ENCODE measurements at places on chromosomes 2 and 18. TPM values are rescaled to one million over a fixed set of nuclear protein-coding genes. Genes with fewer than 3 reads are reported as not detected.
A peak's percentile ranks its signal among the peaks of the same experiment; 100 is the strongest.

MC4R gene
- not detected for total RNA-seq

WDR35 gene
- total RNA-seq: 11.5 TPM

RIF1 gene
- 34.5 TPM for total RNA-seq

SPP2 gene
- not detected for total RNA-seq

TMEM182 gene
- 6.5 TPM for total RNA-seq

CYS1 gene
- 3.5 TPM for total RNA-seq

NPHP1 gene
- total RNA-seq: 5.7 TPM

GRCh38 chr2:104312684-104313083 lies 541.2 kb upstream of the POU3F3 start:
- no peak for DNase-seq

DNA sequence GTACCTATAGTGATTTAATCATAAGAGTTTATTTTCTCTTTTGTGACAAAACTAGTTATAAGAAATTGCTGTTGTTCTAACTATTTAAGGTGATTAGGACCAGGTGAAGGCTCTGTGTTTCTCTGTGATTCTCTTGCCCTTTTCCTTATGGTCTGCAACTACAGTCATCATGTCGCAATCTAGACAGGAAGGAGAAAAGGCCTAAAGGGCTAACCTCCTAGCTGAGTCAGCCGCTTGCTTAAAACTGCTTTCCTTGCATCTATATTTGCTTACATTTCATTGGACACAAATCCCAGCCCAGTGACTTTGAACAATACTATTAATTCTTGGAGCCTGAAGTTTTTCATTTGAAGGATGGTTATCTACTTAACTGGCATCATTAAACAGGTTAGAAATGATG lies 93.1 kb downstream of the PIK3C3 start:
- DNase-seq: peak; percentile 86

GRCh38 chr2:230793572-230794359 lies 71.0 kb upstream of the ITM2C start:
- DNase-seq: peak; percentile 97

GRCh38 chr2:3460831-3461800 lies 58.2 kb downstream of the ADI1 start:
- no peak for DNase-seq

DNA sequence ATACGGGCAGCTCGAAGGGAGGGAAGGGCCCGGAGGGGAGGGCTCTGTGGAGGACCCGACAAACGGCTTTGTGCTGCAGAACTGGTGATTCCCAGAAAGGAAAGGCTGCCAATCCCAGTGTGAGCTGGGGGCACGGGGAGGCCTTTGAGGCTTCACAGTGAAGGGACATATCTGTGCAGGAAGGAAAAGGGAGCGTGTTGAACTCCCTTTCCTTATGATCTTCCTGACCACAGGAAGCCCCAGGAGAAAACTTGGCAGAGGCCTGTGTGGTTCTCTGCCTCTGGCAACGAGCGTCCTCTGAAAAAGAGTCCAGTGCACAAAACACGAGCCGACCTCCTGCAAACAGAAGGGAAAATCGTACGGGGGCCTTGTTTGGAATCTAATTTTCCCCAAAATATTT lies 683.5 kb upstream of the SALL3 start:
- no peak for DNase-seq

- no peak for DNase-seq
Measured at GRCh38 chr2:207807516-207807915, 37.8 kb upstream of the FZD5 start.

DNA sequence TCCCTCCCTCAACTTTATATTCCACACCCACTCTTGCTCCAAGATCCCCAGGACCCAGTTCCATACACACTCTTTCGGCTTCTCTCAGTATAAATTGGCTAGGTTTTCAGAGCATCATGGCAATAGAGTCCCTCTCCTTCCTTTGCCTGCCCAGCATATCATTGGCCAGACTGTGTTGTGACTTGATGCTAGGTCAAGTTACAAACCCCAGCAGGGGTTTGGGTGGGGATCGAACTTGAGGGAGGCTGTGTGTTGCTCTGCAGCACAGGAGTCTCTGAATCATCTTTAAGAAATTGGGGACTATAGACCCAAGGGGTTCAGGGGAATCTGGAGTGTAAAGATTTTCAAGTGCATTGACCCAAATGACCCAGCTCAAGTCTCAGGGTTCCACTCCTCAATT lies 477.5 kb upstream of the MEIS1 start:
- DNase-seq: no peak

- DNase-seq: peak; percentile 58
Measured at GRCh38 chr2:169462896-169463695, 16.2 kb upstream of the BBS5 start.

GRCh38 chr18:1998121-1998520 lies 573.2 kb downstream of the METTL4 start:
- DNase-seq: peak; percentile 4

DNA sequence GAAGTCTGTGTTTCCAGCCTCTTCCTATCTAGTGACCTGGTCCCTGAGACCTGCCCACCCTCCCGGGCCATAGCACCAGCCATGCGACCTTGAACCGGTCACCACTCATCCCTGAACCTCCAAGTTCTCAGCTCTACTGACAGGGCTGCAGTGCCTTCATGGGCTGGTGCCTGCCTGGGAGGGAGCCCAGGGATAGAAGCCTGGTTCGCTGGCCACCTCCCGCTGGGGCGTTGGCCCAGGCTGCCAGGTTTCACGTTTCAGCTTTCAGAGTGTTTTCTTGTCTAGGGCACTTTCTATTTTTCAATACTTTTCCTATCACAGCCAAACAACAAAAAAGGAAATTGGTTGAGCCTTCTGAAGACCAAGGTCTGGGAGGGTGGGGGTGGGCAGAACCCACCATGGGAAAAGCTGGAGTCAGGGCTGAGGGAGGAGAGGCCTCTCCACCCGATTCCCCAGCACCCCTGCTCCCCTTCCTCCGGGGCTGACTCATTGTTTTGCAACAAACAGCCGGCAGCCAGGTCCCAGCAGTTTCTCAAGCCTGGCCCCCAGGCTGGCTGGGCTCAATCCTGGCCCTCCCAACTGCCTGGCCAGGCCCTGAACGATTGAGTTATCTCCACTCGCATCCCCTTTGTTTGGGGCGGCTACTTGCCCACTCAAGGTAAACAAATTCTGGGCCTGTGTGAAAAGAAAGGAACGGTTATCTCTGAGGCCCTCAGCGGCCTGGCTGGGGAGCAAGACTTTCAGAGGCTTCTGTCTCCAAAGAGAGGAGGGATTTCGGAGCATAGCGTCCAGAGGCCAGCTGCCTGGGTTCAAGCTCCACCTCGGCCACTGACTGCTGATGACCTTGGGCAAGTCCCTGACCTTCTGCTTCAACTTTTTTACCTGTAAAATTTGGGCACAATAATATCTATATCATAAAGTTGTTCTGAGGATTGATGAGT lies 47.5 kb downstream of the ZFP36L2 start:
- peak; percentile 80 for DNase-seq

DNA sequence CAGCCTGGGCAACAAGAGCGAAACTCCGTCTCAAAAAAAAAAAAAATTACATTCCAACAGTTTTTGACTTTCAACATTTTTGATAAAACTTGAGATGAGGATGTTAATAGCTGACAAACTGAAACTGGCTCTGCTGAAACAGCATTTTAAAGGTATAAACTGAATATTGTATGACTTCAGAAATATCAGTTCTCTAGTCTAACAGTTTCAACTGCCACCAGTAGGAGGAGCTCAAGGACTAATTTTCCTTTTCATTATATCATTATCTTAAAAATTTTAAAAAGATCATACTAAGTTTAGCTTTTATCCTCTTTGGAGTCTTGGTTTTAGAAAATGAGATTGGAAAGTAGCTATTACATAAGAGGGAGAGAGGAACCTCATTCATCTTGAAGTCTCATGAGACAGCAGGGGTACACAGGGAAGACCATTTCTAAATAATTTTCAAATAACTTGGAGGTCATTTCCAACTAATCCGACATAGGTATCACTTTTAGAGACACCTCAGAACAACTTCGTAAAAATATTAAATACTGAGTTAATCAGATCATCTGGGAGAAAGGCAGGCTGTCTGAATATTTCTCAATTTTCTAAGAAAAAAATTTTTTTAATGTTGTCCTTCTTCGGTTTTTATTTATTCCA lies 37.6 kb upstream of the MCM6 start:
- DNase-seq: peak; percentile 15

- DNase-seq: no peak
Measured at GRCh38 chr2:188607501-188607900, 315.8 kb downstream of the GULP1 start.

- no peak for DNase-seq
Measured at GRCh38 chr2:128469203-128469602, 150.5 kb upstream of the HS6ST1 start.
